ENCODE measurements at places on chromosomes 2 and 18.

GRCh38 chr2:195649629-195650190 is 7.3 kb upstream of the SLC39A10 start:
- no peak for DNase-seq

GRCh38 chr2:98464772-98465310 is 20.2 kb downstream of the INPP4A start:
- no peak for DNase-seq

DNA sequence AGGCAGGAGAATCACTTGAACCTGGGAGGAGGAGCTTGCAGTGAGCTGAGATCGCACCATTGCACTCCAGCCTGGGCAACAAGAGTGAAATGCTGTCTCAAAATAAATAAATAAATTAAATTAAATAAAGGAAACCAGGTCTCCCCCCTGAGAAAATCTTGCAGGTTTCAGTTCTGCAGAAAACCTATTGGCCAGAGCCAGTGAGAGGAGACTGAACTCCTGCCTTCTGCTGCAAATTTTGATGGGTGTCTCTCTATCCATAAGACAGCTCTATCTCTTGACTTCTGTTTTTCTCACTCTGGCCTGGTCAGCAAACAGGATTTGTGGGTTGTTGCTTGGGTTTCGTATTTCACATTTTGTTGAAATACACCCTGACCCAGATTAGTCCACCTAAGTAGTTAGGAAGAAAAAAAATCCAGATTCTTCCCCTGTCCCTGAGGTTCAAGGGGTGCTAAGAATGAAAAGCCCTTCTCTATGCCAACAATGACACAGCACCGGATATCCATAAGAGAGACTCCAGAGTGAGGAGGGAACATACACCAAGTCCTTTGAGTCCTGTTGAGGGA is 86.7 kb upstream of the MAP4K4 start:
- no peak for DNase-seq

GRCh38 chr2:85018049-85018447 is 47.1 kb downstream of the KCMF1 start:
- no peak for DNase-seq

- DNase-seq: no peak
These were observed 31.6 kb downstream of the GBX2 start for GRCh38 chr2:236136538-236136937.

- DNase-seq: no peak
These were observed 57.2 kb upstream of the LYPD6B start for GRCh38 chr2:148981324-148981723.

DNA sequence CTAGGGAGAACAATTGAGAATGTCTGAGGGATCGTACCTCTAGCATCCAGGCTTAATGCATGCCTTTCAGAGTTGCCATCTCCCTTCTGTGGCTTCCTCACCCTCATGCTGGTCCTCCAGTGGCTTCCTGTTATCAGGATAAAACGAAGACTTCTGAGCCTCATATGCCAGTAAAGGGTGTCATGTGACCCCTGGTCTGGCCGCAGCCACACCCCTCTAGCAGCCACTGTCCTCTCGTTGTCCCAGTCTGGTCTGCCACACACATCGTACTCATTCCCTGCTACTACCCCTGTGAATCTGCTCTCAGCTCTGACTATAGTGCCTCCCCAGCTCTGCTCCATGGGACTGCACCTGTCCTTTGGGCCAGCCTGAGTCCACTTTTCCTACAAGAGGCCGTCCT is 62.6 kb upstream of the TMEM177 start:
- DNase-seq: no peak

DNA sequence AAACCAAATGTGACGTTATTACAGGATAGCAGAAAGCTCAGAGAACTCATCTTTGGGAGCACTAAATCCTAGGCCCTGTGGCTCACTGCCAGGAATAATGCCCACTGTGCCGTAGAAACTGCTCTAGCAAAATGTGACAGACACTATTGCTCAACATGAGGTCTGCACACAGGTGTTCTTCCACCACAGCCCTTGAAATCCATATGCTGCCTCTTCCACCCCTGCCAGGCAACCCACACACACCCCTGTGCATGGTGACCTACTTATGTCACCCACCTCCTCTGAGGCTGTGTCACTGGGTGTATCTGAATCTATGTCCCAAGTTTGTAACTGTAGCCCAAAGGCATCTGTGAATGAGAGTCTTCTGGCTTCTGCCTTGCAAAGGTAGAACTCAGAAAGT is 66.1 kb upstream of the MBOAT2 start:
- DNase-seq: no peak

DNA sequence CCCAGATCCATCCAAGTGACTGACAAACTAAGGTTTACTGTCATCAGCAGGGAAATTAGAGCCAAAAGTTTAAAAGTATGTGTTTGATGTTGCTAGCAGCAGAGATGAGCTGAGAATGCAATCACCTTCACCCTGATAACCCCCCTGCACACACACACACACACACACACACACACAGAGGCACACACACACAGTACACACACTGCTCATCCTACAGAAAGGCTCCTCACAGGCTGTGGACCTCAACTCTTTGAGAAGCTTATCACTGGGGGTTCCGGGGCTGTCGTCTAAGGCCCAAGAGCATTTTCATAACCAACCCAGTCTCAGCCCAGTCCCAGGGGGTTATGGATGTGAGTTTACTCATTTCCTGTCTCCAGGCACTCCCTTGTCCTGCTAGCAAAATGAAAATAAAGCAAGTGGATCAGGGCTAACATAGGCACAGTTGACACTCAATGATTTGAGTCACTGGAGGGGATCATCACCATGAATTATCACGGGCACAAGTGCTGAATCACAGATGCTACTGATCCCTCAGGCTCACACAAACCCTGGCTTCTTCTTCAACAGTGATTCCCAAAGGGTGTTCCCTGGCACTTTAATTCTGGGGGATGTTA is 76.6 kb downstream of the ALK start:
- DNase-seq: no peak

GRCh38 chr2:142926445-142926844 is 49.0 kb downstream of the KYNU start:
- DNase-seq: no peak

DNA sequence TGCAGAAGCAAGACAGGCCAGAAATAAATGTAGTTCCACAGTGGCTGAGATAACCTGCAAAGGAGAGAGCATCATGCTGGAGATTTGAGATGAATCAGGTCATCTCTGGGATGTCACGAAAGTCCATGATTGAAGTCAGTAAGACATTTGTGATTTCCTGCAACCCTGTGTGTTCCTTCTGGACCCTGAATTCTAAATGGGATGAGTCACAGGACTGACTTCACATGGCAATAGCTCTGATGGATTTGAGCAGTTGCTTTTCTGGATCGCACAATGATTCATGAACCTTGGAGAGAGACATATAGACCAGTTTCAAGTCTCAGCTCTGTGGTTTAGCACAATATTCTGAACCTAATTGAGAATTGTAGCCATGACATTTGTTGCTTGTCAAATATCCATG is 102.9 kb downstream of the TSN start:
- DNase-seq: no peak

- DNase-seq: no peak
These were observed 97.0 kb upstream of the FN1 start for GRCh38 chr2:215532844-215533243.

DNA sequence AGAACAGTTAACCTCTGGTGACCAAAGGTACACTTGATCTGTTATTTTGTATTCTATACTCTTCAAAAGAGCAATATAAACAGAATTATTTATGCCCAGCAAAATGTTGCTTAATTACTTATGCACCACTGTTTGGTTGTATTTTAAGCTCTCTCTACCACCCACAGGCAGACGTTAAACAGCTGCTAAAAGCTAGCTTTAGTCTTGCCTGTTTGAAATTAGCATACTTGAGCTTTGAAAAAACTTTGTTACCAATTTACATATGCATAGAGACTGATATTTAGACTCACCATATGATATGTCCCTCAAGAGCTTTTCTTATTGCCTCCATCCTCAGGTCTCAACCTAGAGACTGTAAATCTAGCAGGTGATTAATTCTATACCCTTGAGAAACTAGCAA is 426.9 kb downstream of the NR4A2 start:
- DNase-seq: no peak
